Activated naive CD4-positive, alpha-beta T cell treated with anti-CD3 and anti-CD28 coated beads, Interleukin-2, amount 50 U/mL, for 16 hours (primary cell): ENCODE measurements at places on chromosomes 16 and 17.

DNA sequence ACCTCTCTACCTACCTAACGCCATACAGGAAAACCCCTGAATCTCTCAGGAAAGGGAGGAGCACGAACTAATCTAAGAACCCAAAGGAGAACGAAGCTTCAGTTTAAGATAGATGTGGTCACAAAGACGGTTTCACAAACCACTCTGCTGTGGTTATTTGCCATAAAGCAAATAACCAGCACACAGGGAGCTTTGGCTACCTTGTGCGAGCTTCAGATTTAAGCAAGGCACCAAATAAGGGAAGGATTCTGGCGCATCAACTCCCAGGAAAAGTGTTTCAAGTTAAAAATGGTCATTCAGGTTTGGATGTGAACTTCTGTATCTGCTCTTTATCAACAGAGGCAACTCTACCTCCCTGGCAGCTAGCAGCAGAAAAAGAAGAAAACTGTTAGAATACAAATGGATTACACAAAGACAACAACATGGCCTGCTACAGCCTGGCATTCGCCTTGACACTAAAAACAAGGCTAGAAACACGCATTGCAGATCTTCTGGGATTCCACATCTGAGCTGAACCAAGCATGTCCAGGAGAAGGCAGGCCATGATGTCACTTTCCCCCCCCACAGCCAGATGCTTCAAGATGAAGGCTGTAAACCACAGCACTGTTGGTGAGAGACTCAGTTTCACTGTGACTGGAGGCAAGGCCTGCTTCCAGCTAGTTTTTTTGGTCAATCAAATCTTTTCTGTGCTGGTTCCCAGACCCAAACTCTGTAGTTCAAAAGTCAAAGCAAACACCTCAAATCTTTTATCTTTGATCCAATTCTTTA lies 43.6 kb downstream of the SMG6 start:
- peak; percentile 69 for DNase-seq

GRCh38 chr16:13951611-13952010 lies 31.7 kb downstream of the ERCC4 start:
- no peak for DNase-seq

DNA sequence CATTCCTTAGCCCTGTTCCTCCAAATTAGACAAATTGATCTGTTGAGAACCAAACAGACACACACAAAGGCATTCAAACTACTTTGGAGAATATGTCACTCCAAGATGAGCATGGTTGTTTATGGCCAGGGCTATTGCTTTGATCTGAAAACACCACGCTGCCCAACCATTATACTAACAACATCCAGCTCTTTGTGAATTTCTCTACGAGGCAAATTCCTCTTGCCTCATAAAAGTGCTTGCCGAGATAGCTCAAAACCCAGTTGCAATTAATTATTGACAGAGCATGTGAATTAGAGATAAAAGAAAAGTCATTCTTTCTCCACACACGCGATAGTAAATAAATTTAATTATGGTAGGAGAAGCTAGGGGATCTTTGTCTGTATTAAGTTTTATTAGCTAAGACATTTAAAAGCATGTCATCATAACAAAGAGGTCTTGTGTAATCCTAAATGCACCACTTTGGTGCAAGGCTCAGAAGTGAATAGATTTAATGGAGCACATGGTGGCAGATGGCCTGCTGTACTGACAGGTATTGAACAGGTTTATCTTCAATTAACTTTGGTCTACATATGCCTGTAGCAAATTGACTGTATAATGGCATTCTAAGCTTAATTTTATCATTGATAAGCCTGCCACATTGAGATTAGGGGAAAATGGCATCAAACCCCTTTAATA lies 441.8 kb downstream of the HS3ST4 start:
- DNase-seq = no peak

DNA sequence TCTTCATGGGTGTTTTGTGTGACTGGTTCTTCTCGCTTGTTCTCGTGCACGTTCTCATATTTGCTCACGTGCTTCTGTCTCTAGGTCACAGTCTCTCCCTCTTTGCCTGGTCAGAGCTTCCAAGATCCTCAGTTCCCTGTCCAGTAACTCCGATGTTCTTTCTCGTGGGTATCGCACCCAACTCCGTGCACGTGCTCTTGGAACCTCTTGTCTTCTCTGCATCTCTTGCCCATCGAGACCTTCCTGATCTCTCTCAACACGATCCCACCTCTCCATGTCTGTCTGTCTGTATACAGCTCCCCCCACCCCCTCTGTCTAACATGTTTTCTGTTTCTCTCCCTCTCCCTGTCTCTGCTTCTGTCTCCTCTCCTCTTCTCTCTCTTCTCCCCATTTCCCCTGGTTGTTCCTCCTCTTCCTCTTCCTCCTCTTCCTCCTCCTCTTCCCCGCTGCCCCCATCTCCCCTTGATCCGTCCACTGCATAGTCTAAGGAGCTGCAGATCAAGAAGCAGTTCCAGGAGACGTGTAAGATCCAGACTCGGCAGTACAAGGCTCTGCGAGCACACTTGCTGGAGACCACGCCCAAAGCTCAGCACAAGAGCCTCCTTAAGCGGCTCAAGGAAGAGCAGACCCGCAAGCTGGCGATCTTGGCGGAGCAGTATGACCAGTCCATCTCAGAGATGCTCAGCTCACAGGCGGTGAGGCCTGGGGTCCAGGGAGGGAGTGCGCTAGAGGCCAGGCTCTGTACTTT lies 6.1 kb downstream of the HIRIP3 start:
- DNase-seq = no peak

DNA sequence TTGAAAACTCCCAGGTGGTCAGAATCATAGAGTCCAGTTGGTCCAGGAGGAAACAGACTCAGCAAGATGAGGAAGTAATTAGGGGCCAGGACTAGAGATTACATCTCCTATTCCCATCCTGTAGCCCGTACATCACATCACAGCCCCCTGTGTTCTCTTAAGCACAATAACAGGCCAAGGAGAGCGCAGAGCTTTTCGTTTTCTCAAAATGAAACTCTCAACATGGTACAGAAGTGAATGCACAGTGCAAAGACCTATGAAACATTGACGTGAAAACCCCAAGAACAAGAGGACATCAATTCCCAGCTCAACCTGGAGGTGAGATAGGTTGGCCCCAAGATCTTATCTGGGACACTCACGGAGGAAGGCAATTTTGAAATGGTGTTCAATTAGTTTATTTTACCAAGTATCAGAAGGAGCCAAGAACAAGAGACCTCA lies 9.0 kb downstream of the PIK3R5 start:
- DNase-seq = no peak

DNA sequence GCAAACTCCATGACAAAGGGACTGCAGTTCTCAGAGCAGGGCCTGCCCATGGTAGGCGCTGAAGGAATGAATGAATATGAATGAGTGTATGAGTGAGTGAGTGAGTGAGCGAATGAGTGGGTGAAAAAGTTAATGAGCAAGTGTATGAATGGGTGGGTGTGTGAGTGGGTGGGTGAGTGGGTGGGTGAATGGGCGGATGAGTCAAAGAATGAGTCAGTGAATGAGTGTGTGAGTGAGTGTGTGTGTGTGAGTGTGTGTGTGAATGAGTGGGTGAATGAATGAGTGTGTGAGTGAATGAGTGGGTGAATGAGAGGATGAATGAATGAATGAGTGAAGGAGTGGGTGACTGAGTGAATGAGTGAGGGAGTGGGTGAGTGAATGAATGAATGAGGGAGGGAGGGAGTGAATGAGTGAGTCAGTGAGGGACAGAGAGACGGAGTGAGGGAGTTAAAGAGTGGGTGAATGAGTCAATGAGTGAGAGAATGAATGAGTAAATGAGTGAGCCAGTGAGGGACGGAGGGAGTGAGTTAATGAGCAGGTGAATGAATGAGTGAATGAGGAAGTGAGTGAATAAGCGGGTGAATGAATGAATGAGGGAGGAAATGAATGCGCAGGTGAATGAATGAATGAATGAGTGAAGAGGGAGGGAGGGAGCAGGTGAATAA lies 11.1 kb upstream of the CHMP6 start:
- peak; percentile 37 for DNase-seq

- DNase-seq = no peak
These were observed 152.0 kb downstream of the HS3ST3B1 start for GRCh38 chr17:14452856-14453255.

- DNase-seq = no peak
These were observed 56.6 kb downstream of the DUSP14 start for GRCh38 chr17:37546302-37546701.

- DNase-seq = no peak
These were observed 20.8 kb upstream of the PLLP start for GRCh38 chr16:57305159-57305811.

DNA sequence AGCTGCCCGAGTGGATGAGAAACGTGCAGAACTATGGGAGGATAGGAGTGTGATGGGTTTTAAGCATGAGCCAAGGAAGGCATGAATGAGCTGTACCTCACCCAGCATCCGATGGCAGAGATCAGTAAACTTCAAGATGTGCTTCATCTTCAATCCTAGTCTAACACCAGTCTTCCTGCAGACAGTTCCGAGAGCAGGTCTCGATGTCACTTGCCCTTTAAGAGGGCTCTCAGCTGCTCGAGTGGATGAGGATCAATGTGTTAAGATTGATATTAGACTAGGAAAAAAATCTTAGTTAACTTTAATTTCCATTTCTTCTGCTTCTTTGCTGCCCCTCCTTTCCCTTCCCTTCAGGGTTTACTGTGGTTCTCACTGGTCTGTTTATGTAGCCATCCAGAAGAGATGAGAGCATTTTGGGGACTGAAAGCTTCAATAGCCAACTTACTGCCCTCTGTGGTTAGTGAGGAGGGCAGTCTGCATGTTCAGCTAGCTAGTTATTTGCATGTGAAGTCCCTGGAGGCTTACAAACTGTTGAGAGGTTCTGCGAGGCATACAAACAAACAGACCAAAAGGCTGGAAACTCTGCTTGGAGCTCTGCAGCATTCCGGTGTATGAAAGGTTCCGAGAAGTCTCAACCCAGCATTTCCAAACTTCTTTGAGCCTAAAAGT lies 15.3 kb downstream of the KLHL36 start:
- DNase-seq = no peak

DNA sequence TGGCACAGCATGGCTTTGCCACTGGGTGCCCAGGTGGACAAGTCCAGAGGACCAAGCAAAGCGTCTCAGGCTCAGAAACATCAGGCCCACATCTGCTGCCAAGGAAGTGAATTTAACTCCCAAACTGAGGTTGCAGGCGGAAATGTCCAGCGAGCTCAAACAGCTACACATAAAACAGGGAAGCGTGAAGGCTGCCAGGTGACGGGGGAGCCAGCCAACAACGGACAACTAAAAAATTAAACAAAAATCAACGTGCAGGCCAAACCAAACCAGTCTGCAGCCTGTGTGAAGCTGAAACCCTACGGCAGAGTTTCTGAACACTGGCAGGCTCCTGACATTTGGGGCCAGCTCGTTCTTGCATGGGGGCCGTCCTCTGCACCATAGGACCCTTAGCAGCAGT lies 2.5 kb downstream of the TK1 start:
- DNase-seq = no peak

- no peak for DNase-seq
These were observed 94.7 kb downstream of the NOG start for GRCh38 chr17:56688151-56688550.

DNA sequence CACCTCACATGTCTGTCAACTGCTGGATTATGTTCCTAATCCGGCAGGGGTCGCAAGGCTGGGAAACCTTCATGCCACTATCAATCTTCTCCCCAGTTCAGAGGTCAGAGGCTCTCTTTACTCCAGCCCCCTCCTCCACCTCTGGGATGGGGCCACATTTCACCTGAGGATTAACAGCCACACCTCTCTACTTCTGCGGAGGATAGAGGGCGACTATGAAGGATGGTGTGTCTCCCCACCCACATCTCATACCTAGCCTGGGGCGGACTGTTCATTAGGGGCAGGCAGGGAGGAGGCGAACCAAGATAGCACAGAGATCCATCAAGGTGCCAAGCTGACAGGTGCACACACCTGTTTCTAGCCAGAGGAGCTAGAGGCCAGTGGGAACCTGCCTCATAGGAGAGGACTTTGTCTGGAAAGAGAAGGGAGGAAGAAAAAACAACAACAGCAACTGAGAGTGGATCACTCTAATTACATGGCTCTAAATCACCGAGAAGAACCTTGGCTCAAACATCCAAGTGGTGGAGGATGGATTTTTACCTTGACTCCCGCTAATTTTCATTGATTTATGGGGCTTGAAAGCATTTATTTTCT lies 41.9 kb upstream of the SKAP1 start:
- DNase-seq = no peak

- no peak for DNase-seq
These were observed 1080.1 kb upstream of the EEF2KMT start for GRCh38 chr16:6177616-6178180.

DNA sequence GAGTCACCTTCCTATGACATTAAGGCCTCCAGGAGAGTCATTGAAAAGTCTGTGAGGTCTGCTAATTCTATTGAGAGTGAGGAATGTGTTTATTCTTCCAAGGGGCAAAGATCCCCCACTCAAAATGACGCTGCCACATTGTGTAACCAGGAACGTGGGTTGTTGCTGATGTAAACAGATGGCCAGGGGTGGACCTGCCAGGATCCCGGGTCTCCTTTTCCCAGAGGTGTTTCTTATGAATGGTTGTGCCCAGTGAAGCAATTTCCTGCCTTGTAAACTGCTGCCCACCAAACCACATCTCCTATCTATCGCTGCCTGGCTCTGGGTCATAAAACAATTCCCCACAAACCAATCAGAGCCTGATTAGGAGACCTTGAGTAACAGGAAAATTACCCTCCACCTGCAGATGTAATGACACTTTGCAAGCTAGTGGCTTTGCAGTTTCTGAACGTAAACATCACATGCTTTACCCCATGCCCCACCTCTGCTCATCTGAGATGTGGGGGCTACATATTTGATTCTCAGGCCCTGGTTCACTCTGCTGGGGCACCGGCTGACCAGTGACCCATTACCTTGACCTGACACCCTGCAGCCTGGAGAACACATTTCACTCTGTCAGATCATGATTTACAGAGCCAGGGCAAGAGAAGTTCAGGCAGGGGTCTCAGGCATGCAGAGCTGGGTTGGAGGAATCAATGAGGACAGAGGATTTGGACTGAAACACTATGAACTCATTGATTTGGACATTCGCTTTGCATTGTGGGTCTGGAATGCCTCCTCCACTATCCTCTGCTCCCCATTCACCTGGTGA lies 33.1 kb upstream of the DDX52 start:
- no peak for DNase-seq

GRCh38 chr17:55161935-55162555 lies 102.7 kb upstream of the HLF start:
- DNase-seq = no peak

GRCh38 chr16:73159296-73159695 lies 111.4 kb upstream of the ZFHX3 start:
- no peak for DNase-seq

DNA sequence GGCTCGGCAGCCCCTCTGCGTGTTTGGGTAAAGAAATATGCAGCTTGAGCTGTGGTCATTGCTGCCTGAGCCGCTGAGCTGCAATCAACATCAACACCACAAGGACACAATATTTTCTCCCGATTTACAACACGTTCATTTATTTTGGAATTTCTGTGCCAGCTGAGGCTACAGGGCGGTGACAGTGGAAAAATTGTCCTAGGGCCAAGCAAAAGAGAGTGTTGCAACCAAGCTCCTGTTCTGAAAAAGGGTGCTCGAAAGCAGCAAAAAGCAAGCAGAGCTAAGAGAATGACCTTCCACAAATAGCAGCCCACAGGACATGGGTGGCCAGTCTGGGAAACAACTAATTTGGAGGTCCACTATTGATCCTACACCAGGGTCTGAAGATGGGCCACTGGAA lies 35.4 kb upstream of the NOG start:
- DNase-seq = no peak

GRCh38 chr17:16215002-16215272 lies 397 bp downstream of the NCOR1 start:
- peak; percentile 38 for DNase-seq

GRCh38 chr16:35714665-35715064 lies 2255.3 kb downstream of the TP53TG3F start:
- no peak for DNase-seq
